Epithelial cell of prostate (primary cell): ENCODE measurements at places on chromosomes 13 and 19.

DNA sequence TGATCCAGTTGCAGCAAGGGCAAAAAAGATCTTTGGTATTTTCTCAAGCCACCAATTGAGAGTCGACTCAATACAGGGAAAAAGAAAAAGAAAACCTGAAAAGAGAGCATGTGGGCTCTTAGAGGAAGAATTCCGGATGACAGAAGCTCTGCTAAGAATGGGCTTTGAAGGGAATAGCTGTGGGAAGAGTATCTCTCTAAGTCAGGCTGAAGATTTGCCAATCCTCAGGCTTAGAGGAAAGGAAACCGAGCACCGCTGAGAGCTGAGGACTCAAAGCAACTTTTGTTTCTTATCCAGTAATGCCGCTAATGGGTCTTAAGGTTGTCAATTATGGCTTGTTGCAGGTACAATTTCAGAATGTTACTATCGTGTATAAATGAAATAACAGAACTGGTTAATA lies 166.4 kb downstream of the EFNB2 start:
- DNase-seq, result no peak

DNA sequence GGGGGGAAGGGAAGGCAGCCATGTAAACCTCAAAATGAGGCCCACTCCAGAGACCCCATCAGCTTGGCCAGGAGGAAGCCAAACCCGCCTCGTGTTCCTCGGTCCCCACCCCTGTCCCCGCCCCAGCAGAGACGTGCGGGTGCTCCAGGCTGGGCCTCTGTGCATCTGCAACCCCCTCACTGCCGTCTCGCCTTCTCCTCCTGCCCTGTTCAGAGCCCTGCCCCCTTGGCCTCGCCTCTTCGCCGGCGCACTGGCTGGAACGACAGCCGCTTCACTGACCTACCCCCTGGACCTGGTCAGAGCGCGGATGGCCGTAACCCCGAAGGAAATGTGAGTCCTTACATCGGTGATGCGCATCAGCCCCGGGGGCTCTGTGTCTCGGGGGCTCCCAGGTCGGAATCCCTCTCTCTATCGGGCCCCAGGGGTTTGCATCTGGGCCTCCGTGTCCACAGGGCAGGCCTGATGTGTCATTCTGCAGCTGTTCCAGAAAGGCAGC lies 32.2 kb downstream of the TMEM161A start:
- no peak for DNase-seq

DNA sequence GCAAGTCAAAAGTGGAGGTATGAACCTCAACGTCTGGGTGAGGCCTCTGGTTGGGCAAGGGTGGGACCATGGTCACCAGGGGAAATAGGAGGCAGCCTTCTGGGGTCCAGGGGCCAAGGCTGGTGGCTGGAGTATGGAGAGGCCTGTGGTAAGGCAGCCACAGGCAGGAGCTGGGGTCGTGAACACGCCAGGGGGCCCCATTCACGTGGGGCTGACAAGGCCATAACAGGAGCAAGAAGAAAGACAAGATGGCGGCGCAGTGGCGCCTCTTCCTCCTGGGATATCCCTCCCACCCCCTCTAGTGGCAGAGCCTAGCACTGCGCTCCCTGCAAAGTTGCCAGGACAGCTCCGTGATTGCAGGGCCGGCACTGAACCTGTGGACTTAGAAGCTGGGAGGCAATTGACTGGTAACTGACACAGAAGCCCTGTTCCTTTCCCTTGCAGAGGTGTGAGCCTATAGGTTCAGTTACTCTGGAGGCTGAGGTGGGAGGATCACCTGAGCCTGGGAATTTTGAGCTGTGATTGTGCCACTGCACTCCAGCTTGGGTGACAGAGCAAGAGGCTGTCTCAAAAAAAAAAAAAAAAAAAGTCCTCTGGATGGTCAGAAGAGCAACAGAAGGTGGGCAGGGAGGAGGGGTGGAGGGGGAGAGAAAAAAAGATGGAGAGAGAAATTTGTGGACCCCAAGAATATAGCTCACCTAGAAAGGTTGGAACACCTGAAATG lies 19.7 kb upstream of the EDDM13 start:
- no peak for DNase-seq

GRCh38 chr13:106318941-106319411 lies 216.5 kb downstream of the EFNB2 start:
- DNase-seq, result peak; percentile 89

DNA sequence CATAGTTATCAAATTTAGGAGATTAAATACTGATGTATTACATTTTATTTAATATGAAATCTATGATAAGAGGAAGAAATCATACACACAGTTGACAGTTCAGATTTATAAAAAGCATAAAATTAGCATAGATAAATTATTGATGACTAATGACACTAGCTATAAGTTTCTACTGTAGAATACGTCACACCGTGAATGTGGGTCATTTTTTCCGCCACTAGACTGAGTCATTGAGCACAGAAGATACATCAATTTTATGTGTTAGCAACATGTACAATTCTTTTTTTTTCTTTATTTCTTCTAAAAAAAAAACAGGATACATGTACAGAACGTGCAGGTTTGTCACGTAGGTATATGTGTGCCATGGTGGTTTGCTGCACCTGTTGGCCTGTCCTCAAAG lies 22.2 kb downstream of the AP2S1 start:
- DNase-seq, result no peak

DNA sequence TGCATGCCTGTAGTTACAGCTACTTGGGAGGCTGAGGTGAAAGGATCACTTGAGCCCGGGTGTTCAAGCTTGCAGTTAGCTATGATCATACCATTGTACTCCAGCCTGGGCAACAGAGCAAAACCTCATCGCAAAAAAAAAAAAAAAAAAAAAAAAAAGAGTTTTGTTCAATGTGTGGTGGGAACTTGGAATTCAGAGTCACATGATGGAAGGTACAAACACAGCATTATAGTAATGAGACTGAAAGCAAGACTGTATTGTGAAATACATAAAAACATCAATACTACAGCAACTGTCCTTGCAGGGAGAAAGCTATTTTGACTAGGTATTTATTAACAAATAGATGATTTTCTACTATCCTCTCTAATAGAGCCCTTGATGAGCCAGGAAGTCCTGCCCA lies 393.2 kb downstream of the DLEU7 start:
- no peak for DNase-seq

DNA sequence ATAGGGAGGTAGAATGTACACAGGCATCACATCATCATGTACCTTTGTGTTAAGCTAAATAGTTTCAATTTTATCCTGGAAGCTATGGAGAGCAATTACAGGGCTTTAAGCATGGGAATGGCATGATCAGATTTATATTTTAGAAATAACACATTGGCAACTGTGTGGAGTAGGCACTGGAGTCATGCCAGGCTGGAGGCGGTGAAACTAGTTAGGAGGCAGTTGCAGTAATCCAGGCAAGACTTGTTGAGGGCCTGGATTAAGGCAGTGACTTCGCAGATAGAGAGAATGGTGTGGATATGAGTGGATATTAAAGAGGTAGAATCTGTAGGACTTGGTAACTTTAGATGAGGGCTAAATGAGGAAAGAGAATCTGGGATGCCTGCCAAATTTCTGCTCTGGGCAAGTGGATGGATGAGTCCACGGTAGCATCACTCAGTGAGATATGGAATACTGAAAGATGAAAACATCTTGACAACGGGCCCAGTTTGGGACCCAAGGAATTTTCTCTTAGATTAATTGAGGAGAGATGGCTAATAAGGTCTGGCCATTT lies 506.2 kb downstream of the FGF9 start:
- DNase-seq, result no peak

GRCh38 chr13:113443991-113444390 lies 9.3 kb downstream of the ADPRHL1 start:
- no peak for DNase-seq

DNA sequence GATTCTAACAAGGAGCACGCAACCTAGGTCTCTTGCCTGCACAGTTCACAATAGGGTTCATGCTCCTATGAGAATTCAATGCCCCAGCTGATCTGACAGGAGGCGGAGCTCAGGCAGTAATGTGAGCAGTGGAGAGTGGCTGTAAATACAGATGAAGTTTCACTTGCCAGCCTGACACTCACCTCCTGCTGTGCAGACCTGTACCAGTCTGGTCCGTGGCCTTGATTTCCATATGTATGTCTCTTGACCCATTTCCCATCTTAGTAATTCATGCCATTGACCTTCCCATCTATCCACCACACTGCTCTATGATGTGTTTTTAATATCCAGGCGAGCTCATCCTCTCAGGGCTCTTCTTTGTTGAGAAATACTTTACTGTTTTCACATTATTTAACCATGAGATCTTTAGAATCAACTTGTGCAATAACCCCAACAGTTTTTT lies 95.2 kb downstream of the LRCH1 start:
- no peak for DNase-seq

DNA sequence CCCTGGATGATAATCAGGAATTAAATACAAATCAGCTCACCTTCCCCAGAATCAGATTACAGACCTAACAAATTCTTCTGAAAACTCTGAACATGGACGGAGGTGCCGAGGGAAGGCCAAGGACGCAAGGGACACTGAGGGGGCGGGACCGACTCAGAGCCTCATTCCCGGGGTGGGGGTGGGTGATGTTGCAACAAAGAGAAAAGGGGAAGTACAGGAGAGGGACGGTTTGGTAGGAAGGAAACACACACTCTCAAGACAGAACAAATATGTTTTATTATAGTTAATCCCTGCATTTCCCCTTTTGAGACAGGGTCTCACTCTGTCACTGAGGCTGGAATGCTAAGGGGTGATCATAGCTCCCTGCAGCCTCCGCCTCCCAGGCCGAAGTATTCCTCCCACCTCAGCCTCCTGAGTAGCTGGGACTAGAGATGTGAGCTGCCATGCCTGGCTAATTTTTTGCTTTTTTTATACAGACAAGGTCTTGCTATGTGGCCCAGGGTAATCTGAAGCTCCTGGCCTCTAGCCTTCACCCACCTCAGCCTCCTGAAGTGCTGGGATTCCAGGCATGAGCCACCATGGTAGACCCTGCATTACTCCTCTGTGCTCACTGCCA lies 786 bp upstream of the LILRA2 start:
- DNase-seq, result no peak

GRCh38 chr19:57888560-57889231 lies at the start of gene ZNF814:
TSS of gene ZNF814 (minus strand) at chr19:57889037. CDS start at chr19:57888802, 235 bp downstream.
- no peak for DNase-seq

GRCh38 chr19:47106821-47107201 lies 6.8 kb downstream of the ZC3H4 start:
- no peak for DNase-seq

- no peak for DNase-seq
Measured at GRCh38 chr13:113874177-113874576, 10.3 kb upstream of the GAS6 start.

DNA sequence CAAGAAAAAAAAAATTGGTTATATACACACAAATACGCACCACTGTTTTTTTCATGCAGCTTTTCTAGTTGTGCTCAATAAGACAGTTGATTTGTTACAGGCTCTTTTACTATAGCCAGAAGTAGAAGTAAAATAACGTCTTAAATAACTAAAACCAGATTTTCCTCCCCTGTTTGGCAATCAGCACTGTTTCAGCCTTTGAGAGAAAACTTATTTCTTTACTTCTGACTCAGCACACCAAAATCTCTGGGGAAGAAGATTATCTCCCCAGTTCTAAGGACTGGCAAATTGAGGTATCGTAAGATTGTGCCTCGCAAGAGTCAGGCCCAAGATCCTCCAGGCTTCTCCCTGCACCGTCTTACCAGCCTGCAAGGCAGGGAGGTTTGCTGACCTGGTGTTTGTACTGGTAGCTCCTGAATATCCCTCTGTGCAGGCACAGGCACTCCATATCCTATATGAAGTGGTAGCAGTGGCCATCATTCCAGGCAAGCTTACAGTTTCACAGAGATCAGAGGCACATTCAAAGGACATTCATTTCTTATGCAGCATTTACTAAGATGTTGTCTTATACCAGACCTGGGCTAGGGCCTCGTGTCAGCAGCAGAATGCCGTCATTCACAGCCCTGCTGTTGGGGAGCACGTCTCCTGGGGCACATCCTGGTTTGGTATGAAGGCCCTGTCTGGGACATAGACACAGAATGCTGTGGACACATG lies 268.2 kb downstream of the ZNF536 start:
- no peak for DNase-seq

- DNase-seq, result no peak
Measured at GRCh38 chr13:75769141-75769905, 133.2 kb downstream of the LMO7 start.

DNA sequence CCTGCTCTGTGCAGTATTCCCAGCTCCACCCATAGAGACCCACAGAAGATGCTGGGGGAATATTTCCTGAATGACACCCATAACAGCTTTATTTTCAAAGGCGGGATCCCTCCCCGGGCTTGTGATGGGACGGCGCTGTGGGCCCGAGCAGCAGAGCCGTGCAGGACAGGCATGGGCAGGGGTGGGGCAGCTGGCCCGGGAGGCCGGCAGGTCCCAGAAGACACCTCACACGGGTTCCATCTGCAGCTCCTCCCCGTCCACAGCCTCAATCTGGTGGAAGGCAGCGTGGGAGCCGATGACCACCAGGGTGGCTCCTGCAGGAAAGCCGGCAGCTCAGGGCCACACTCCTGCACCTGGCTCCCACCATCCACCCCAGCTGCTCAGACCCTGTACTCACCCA lies 2.5 kb downstream of the RABAC1 start:
- DNase-seq, result no peak

- no peak for DNase-seq
Measured at GRCh38 chr13:68644611-68645010, 1414.5 kb upstream of the PCDH9 start.

DNA sequence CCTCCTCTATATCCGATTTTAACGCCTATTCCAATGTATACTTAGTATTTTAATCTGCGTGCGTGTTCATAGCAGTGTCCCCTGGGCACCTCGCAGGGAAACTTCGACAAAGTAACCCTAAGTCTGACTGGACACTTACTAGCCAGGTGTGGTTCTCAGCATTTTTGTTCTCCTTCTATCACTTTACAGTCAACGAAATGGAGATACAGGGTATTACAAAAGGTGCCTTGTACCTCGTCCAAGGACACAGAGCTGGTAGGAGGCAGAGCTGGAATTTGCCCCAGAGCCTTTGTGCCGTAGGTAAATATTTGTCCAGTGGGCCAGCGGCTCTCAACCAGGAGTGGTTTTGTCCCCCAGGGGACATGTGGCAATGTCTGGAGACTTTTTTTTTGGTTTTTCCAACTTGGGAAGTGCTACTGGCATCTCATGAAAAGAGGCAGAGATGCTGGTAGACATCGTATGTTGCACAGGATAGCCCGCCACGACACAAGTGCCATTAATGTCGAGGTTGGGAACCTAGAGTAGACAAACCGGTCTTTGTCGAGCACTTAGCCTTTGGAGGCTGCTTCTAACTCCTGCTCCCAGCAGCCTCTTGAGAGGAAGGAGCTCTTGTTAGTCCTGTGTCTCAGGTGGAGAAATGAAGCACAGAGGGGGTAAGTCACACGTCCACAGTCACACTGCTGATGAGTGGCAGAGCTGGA lies 1.1 kb downstream of the ZNF444 start:
- no peak for DNase-seq

DNA sequence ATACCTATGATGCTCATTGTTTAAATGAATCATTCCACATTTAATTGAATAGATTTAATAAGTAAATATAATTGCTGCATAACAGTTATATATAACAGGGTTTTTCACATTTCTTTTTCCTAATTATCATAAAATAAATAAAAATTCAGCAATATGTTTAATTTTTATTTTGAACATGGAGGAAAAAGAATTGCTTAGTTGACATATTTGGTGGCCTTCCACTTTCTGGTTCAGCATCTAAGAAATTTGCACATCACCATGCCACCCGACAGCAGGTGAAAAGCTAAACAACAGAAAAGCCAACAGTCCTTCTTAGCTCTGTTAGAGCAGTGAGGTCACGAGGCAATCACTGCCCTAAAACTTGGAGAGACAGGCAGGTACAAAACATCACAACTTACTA lies 790.2 kb downstream of the GPC5 start:
- DNase-seq, result no peak

GRCh38 chr19:29878973-29879654 lies 62.9 kb upstream of the URI1 start:
- DNase-seq, result no peak
